Stimulated activated CD4-positive, alpha-beta T cell treated with anti-CD3 and anti-CD28 coated beads, Interleukin-12 subunit alpha, Interleukin-12 subunit beta, amount 100 ng/mL, for 24 hours (primary cell): ENCODE measurements at places on chromosomes 6 and 20.
A peak's percentile ranks its signal among the peaks of the same experiment; 100 is the strongest.

DNA sequence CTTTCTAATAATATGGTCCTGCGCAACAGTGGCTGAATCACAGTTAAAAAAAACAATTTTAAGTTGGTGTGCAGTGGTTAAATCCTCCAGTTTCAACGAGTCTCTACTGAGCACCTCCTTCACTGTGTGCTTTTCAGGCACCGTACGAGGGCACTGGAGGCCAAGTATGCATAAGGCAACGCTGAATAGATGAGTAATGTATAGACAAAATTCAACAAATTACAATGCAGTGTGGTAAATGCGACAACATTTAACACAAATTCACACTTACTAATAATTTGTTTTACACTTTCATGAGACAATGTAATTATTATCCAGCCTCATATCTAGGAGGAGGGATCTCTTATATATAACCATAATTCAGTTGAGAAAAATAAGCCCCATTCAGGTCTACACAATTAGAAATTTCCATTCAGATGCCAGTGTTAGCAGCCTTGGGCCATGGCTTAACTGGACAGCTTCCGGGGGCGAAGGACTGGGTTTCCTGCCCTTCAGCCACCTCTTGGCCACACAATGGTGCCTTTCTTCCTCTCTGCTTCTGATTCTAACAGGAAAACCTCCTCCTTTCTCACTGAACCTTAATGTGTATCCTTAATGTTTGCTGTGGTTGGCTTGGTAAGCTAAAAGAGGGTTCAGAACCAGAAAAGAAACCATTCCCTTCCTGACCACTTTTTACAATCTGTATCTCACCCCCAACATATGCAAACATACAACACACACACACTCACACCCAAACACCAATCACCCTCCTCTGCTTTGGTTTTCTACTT, 51.9 kb downstream of the B4GALT5 start:
- DNase-seq: no peak

DNA sequence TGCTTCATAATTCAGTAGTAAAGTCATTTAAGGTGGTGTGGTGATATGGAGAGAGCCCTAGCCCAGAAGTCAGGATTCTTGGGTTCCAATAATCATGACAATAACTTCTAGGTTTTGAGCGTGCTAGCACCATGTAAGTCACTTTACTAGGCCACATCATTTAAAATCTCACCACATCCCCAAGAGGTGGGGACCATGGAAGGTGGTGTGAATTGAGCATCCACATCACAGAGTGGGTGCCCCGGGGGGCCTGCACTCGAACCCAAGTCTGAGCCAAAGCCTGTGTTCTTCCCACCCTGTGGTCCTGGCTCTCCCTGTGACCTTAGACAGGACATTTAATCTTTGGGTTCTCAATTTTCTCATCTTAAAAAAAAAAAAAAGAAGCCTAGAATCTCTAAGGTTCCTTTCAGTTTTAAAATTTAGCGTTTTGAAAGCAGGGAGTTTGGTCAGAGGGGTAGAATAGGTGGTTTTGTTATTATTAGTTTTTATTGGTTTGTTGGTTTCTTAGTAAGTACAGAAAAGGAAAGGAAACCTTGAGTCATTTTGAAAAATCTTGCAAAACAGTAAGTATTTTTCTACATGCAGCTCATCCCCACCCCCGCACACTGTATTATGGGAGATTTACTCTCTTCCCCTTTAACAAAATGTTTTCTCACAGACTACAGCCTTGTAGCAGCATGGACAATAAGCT, 26.4 kb downstream of the ARMC2 start:
- DNase-seq: peak; percentile 47

DNA sequence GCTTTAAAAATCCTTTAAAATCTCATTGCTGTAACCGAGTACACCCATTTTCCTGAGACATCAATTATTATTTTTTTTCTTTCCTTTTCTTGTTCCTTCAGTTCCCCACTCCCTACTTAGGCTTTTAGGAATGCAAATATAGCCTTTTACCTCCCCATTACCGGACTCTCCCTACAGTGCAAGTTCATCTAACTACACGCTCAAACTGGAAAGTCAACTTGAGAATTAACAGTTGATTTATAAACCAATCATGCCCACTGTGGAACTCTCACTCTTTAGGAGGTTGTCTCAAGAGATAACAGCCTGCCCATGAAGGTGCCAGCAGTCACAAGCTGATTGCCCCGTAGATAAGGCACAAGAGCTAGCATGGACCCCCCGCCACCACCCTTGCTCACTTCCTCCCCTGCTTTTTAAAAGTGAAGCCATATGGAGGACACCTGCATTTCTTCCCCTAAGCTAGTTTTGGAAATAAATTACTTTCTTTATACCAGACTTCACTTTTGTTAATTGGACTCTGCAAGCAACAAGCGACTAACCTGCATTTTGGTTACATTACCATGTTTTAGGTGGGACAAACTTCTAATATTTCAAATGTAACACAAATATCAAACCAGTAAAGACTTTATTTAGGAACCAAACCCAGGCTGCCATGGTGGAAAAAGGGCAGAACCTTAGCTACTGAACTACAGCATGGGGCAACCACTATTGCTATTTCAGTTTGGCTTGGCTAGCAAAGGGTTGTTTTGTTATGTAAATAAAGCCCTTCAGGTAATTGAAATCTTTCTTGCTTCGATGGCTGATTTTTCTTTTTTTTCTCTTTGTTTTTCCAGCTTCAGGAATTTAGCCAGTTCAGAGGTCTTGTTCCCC, 34.9 kb downstream of the UBD start:
- DNase-seq: no peak

- DNase-seq: no peak
Observed at GRCh38 chr20:19602675-19603375, 155.2 kb upstream of the RIN2 start.

DNA sequence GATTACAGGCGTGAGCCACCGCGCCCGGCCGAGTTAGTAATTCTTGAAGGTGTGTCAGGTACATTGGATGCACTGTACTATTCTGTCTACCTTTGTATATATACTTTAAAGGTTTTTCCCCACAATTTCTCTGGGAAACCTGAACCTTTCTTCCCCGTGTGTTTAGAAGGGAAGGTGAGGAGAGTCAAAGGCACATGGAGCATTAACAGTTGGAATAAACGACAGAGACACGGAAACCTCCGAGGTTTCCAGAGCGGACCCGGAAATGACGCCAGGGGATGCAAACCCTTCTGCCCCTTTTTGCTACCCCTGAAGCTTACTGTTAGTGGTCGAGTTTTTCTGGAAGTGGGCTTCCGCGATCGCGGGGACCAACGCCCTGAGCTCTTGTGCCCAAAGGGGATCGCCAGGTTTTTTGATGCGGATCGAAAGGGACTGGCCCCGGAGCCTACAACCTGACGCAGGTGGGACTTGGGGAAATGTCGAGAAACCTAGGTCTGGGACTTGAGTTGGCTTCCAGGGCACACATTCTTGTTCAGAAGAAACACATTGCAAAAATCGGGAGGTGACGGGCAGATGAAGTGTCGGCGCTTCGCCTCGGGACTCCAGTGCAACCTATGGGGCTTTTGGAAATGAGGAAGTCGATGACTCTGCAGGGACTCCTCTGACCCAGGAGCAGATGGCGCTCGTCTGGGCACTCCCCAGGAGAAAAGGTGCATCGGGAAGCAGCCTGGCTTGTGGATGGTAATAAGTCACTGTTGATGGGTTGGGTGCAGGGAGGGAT, 218.2 kb downstream of the OR2B2 start:
- peak; percentile 19 for DNase-seq

GRCh38 chr20:23407781-23408464, 13.4 kb downstream of the NAPB start:
- no peak for DNase-seq

DNA sequence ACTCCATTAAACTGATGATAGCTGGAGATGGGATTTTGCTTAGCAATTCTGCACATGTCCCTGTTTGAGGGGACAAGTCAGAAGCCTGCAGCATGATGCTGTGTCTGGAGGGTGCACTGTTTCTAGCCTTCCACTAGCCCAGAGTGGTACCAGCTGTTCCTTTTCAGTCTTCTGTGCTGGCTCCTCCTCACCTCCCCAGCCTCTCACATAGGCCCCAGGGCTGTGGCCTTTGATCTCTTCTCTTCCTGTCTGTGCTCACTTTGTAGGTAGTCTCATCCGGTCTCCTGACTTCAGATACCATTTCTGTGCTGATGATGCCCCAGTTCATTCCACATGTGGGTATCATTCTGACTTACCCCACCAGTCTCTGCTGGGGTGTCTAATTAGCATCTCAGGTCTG, 126.3 kb downstream of the HIVEP1 start:
- no peak for DNase-seq

DNA sequence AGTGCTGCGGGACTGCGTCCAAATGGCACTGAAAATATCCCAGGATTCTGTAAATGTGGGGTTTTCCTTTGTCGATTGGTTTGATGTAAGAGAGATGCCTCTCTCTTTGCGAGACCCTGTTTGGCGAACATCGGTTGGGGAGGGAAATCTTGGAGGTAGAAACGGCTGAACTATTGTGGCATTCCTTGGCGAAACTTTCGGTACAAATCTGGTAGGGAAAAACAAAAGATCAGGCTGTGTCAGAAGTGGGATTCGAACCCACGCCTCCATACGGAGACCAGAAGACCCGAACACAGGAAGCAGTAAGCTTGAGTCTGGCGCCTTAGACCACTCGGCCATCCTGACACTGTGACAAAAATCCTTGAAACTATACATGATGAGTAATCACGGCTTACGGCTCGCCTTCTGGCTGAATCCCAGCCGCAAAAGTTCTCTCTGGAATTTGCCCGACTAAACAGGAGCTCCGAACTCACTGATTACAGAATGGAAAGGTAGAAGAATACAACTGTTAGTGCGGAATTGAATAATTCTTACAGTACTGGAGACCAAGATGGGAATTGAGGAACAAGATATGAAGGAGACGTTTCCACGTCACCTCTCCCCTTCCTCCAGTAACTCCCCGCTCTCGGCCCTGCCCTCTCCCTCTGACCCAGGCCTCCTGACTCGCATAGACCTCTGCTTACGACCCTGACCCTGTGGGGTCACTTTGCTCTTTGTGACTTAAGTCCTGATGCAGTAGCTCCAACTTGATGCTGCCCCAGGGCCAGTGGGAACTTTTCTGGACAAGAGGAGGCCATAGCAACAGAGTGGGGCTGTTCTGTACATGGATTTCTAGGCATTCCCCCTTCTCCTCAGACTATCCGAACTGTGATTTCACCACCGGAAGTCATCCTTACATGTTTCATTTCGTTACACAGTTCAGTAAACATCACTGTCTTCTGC, 132.8 kb upstream of the ZNF184 start:
- DNase-seq: peak; percentile 31

DNA sequence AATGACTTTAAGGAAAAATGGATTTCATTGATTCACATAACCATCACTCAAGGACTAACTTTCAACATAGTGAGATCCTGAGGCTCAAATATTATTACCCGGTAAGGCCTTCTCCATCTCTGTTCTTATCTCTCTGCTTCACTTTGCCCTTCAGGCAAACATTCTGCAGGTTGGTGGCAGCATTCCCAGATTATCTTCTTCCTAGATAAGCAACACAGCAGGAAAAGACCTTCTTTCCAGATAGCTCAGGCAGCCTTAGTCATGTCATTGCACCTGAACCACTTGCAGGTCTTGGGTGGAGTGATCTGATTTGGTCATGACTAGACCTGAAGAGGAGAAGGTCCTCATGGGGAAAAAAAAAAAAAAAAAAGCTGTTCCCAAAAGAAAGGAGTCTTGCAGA, 5.3 kb upstream of the HIVEP2 start:
- DNase-seq: no peak
